ENCODE measurements at places on chromosomes 3 and 15. TPM values are rescaled to one million over a fixed set of nuclear protein-coding genes. Genes with fewer than 3 reads are reported as not detected.

The PCOLCE2 gene
- total RNA-seq, result under 0.01 TPM

- DNase-seq, result peak; percentile 53
These were observed 73.0 kb downstream of the HCN4 start for GRCh38 chr15:73295630-73296286.

DNA sequence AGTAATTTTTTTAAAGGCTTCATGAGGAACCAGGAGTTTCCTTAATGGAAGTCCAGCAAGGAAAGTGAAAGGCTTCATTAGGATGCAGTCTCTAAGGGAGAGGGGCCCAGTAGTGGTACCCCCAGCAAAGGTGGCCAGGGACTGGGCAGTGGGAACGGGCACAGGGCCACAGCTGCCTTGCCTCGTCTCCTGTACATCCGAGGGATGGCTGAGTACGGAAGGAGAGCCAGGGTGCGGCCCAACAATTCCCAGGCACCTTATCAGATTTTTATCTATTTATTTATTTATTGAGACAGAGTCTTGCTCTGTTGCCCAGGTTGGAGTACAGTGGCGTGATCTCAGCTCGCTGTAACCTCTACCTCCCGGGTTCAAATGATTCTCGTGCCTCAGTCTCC lies 14.5 kb downstream of the SEMA3G start:
- no peak for DNase-seq

- DNase-seq, result no peak
These were observed 449.9 kb downstream of the PDCD6IP start for GRCh38 chr3:34248352-34248751.

- no peak for DNase-seq
These were observed 563.5 kb downstream of the PDCD6IP start for GRCh38 chr3:34361921-34362320.

GRCh38 chr3:129036222-129037092 lies 24.1 kb upstream of the GP9 start:
- DNase-seq, result no peak

DNA sequence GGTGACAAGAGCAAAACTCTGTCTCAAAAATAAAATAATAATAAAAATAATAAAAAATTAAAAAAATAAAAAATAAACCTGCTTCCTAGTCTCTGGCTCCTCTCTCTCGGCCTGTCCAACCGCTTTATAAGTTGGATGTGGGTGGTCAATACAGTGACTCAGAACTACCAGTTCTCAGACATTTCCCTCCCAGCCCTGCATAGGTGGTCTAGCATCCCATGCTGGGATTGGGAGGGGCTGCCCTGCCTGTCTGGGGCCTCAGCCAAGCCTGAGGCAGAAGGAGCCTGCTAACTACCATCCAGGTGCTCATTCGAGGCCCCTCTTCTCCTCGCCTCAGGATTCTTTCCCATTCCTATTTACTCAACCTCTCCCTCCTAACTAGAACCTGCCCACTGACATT lies 33.3 kb upstream of the BLM start:
- DNase-seq, result no peak

GRCh38 chr3:195080571-195081151 lies 190.3 kb downstream of the XXYLT1 start:
- no peak for DNase-seq
